ENCODE measurements at places on chromosomes 1 and 21.

DNA sequence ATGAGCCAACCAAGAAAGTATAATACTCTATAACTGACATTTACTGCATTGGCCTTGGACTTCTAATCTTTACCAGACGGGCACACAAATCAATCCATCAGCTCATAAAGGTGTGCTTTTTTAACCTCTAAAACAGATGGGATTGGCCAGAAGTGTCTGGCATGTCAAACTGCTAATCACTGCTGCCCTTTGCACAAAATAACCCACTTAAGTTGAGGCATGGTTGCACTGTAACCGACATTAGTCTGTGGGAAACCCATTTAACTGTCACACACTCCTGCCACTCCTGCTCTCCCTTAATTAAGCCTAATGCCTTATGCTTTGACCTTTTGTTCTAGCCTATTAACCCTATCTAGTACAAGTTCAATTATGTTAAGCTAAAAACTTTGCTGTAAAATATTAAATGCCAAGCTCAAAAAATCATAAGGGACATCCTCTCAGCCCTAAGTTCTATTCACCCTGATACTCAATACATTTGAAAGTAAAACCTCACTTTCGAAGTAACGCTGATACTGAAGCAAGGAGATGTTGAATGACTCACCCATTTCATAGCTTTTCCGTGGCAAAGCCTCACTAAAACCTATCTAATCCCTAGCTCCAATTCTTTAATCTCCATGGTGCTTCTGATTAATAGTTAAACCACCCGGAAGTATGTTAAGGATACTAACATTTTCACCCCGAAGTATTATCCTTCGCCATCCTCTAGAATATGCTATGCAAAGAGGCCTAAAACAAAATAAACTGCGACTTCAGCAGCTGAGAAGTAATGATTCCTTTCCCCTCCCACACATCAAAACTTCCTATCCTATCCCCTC is 12.9 kb downstream of the NRIP1 start:
- no peak for DNase-seq

DNA sequence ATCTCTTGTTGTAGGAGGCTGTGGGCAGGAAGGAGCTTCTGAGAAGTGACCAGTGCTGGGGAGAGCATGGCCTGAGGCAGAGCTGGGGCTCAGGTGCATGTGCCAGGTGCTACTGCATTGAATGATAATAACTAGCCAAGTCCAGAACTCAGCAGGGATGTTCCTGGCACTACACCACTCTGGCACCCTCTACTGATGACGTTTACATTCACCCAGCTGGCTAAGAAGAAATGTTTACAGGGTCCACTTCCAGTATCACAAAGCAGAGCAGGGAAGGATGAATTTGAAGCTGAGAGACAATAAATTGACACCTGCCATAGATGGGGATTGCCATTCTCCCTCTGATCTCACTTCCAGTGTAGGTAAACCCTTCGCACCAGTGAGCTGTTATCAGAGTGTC is 411.8 kb downstream of the SETD4 start:
- no peak for DNase-seq

DNA sequence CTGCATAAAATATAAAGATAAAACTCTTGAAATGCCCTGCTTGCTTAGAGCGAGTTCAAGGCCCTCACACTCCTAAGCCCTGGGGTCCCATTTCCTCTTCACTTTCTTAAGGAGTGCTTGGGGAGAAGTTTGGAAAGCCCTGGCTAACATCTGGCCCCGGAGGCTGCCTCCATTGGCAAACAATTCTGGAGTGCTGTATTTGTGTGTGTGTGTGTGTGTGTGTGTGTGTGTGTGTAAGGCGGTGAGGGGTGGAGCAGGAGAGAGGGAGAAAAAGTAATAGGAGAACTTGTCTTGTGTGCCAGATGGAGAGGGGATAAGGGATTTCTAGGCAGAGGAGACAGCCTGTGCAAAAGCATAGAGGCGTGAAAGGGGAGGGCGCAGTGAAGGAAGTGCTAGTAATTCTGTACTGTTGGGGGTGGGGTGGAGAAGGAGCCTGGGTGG is 578 bp upstream of the TRIM62 start:
- no peak for DNase-seq

- DNase-seq, result no peak
Measured at GRCh38 chr1:29861446-29861845, 625.1 kb downstream of the PTPRU start.

GRCh38 chr1:182149411-182149965 is 88.0 kb upstream of the ZNF648 start:
- no peak for DNase-seq

GRCh38 chr1:202135221-202135721 is 9.3 kb downstream of the ARL8A start:
- no peak for DNase-seq

GRCh38 chr1:37599940-37600339 is 4.2 kb upstream of the GNL2 start:
- DNase-seq, result no peak

GRCh38 chr1:246448373-246448772 is 58.7 kb downstream of the SMYD3 start:
- DNase-seq, result no peak

DNA sequence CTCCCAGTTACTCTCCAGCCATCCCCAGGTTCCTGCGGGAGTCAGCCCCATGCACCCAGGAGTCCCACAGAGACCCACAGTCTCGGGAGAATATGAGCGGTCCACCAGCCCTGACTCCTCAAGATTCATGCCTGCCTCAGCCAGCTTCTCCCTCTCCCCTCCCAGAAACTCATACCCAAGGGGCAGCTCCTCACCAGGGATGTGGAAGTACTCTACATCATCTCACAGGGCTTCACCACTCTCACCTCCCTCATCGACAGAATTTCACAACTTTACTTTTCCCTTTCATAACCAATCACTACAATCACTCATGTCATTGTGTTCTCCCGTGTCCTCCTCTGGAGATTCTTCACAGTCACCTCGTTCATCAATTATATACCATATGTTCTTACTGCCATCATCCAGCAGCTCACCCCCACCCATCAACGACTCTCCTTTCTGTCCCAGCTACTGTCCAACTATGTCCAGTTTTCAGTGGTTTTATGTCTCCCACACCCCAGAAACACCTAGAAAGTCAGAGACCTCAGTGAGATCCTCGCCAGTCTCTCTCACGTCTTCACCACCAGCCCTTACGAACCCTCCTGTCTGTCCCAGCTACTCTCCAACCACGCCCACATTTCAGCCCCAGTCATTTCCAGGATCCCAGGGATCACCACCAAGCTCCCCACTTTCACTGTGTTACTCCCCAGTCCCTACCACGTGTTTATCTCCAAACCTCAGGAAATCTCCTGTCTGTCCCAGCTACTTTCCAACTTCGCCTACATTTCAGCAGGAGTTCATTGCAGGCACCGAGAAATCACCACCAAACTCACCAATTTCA is 1530.1 kb upstream of the TPTE start:
- no peak for DNase-seq
